ENCODE measurements at places on chromosomes 13 and 19. TPM values are rescaled to one million over a fixed set of nuclear protein-coding genes. Genes with fewer than 3 reads are reported as not detected.

- H3K4me3 ChIP-seq, result no peak overlapping the region
- peaks cover 14% of the 10 kb centered on the region for H3K4me1 ChIP-seq
- DNase-seq, result no peak
Measured at GRCh38 chr19:48806518-48806817, 4.4 kb downstream of the BCAT2 start.

- no peaks in the 10 kb centered on the region for H3K27me3 ChIP-seq
- no peaks in the 10 kb centered on the region for H3K4me1 ChIP-seq
- H3K4me3 ChIP-seq, result no peak overlapping the region
Measured at GRCh38 chr19:53172889-53173288, 14.0 kb upstream of the ZNF347 start.

SMAD9 gene
- total RNA-seq, result 31.9 TPM

GRCh38 chr13:28739376-28739775, 20.6 kb upstream of the SLC46A3 start:
- no peak overlapping the region for H3K4me3 ChIP-seq
- no peak for DNase-seq
- H3K36me3 ChIP-seq, result no peaks in the 10 kb centered on the region
- no peaks in the 10 kb centered on the region for H3K27me3 ChIP-seq
- no peak overlapping the region for H3K27ac ChIP-seq

PSG3 gene
- not detected for total RNA-seq

DNA sequence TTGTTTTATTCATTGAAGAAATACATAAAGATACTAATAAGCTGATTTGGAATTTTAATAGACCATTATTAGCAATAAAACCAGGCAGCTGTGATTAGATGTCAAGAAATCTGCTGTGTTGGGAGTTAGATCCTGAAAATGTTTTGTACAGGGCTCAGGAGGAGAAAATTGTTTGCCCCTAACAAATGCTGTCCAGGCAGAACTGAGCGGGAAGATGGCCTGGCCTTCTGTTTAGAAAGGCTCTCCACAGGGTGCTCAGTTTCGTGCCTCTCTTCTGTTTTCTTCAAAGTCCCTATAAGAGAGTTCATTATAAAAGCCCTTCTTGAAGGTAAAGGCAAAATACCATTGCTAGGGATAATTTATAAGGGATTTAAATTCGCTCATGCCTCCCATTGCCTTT, 64.1 kb downstream of the ERCC5 start:
- no peaks in the 10 kb centered on the region for H3K27me3 ChIP-seq
- peak overlapping the region; percentile 83 for H3K27ac ChIP-seq
- peaks cover 59% of the 10 kb centered on the region for H3K4me1 ChIP-seq
- no peaks in the 10 kb centered on the region for H3K36me3 ChIP-seq

ZSCAN22 gene
- total RNA-seq, result 3.7 TPM

SOX21 gene
- total RNA-seq, result not detected

HOOK2 gene
- total RNA-seq, result 92.7 TPM

GRCh38 chr19:51439021-51439465, 19.2 kb downstream of the SIGLEC8 start:
- no peak overlapping the region for H3K4me3 ChIP-seq
- no peak for DNase-seq
- no peaks in the 10 kb centered on the region for H3K36me3 ChIP-seq
- H3K27ac ChIP-seq, result no peak overlapping the region
- H3K27me3 ChIP-seq, result peaks cover 4% of the 10 kb centered on the region

FCHO1 gene
- total RNA-seq, result 6.2 TPM

CYP4F8 gene
- total RNA-seq, result not detected

DNA sequence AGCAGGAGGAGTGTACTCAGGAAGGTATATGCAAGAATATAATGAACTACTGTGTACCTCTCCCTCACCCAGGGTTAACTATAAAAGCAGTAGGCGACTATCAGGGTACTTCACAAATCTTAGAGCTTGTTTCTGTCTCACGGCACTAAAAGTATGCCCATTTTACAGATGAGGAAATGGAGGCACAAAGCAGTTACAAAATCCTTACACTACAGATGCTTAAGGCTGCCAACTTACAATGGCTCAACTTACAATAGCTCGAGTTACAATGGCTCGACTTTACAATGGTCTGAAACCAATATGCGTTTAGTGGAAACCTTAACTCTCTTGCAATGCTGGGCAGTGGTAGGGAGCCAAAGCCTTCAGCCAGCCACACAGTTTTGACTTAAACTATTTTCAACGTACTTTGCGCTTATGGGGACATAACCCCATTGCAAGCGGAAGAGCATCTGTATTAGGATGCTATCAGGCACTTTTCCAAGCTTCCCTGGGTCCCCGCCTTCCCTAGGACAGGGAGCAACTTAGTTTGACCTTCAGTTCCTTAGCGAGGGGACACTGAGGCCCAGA, 4.1 kb downstream of the FCER2 start:
- H3K4me1 ChIP-seq, result no peaks in the 10 kb centered on the region
- no peak for DNase-seq
- no peak overlapping the region for H3K4me3 ChIP-seq
- no peaks in the 10 kb centered on the region for H3K36me3 ChIP-seq
- peaks cover 46% of the 10 kb centered on the region for H3K27me3 ChIP-seq

DENND1C gene
- 0.63 TPM for total RNA-seq

DNA sequence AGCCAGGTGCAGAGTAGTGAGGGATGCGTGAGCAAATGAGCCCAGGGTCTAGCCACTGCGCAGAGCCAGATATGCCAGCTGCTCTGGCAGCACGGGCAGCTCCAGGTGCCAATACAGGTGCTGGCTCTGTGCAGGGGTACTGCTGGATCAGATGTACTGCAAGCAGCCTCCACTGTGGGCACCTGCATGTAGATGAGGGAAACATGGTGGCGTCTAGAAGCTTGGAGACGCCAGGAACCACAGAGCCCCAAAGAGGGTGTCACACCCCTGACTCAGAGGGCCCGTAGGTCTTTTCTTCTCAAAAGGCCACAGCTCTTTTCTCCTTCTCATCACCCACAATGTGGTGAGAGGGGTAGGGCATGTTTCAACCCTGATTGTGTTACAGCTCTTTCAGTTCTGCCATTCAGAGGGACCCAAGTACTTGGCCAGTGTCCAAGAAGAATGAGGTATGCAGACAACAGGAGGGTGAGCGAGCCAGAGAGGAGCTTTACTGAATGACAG, 244.4 kb upstream of the SLITRK1 start:
- no peak overlapping the region for H3K27ac ChIP-seq
- no peaks in the 10 kb centered on the region for H3K36me3 ChIP-seq
- peaks cover 4% of the 10 kb centered on the region for H3K4me1 ChIP-seq
- no peak for DNase-seq
- H3K4me3 ChIP-seq, result no peak overlapping the region
- no peaks in the 10 kb centered on the region for H3K27me3 ChIP-seq

CEACAM4 gene
- not detected for total RNA-seq

DNA sequence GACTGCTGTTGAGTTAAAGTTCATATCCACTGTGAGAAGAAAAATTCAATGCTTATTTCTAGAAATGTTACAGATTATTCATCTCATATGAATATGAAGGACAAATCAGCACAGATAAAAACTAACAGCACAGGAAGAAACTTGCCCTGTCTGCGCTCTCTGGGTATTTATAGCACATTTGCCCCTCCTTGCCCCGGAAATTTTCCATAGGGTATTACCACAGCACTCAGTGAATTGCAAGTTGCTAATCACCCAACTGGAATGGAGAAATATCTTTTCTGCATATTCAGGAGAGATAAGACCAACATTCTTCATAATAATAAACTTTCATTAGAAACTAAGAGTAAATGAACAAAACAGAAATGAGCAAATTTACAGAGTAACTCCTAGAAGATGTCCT, 318.0 kb upstream of the KLF12 start:
- no peak overlapping the region for H3K27ac ChIP-seq
- H3K27me3 ChIP-seq, result peaks cover 8% of the 10 kb centered on the region
- no peak overlapping the region for H3K4me3 ChIP-seq
- H3K4me1 ChIP-seq, result peaks cover 8% of the 10 kb centered on the region
- no peak for DNase-seq

DNAAF3 gene
- 3.3 TPM for total RNA-seq

TMPRSS9 gene
- total RNA-seq, result 0.84 TPM

PODNL1 gene
- 1.0 TPM for total RNA-seq

- no peaks in the 10 kb centered on the region for H3K4me1 ChIP-seq
- H3K27me3 ChIP-seq, result peaks cover 3% of the 10 kb centered on the region
- H3K4me3 ChIP-seq, result no peak overlapping the region
Measured at GRCh38 chr13:99811067-99811700, 160.4 kb downstream of the ZIC5 start.

Data from mesothelial cell of epicardium (in vitro differentiated cells).